ENCODE measurements at places on chromosomes 4 and X.

DNA sequence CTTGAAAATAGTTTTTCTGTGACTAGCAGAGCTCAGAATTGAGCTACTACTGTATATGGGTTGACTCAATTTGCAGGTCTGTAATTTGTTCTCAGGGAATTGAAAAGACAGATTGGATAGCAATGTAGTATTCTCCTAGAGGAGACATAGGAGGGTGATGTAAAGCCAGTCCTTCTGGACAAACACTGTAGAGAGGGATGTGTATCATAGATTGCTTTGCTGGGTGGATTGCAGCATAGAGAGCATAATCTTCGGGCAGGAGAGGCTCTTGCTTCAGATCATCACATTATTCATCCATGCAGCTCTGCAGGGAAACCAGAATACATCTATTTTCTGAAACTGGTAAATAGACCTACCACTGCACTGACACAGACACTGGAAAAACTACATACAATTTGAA is 1110.5 kb downstream of the RAPGEF2 start:
- no peak for DNase-seq

DNA sequence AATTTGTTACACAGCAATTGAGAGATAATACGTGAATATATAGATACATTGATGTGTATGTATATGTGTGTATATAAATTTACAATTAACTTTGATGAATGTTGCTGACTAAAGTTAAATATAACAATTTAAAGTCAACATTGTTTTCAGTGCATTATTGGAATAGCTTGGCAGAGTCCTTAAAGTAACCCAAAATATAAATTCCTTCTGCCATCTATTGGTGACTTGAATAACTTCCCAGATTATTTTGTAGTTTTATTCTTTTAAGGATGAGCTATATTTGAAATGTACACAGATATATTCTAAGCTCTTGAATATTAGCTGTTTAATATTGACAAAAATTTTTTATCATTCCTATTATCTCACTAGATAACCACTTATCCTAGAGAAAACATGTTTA is 298.2 kb upstream of the FSTL5 start:
- DNase-seq = no peak

- no peak for DNase-seq
Observed at GRCh38 chrX:46647251-46647650, 73.7 kb downstream of the CHST7 start.

GRCh38 chr4:177204126-177204525 is 105.5 kb upstream of the NEIL3 start:
- DNase-seq = no peak

- no peak for DNase-seq
Observed at GRCh38 chr4:99404595-99405287, 30.4 kb downstream of the ADH7 start.

DNA sequence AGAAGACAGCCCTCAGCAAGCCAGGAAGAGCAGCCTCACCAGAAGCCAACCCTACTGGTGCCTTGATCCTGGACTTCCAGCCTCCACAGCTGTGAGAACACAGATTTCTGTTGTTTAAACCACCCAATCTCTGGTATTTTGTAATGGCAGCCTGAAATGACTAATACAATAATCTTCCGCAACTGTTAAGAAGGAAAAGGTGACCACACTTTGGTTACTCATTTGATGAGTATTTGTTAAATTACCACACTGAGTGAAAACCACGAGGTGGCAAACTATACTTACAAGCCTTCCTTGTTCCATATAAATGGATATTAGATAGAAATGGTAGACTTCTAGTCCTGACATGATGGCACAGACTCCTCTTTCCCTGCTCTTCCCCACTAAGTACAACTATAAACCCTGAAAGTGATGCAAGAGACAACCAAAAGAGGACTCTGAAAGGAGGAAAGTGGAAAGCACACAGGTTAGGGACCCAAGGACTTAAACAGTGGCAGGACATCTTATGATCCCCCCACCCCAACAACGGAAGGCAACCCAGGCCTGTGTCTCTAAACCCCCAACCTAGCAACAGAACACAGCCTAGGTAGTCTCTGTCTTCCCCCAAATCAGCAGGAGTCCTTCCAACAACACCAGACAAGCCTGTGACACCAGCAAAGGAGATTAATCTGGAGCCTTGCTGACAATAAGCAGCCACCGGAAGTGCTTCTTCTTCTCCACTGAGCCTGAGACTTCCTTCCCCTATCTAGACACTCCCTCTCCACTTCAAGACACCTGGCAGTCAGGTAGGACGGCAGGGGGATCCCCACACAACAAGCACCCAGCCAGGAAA is 12.3 kb downstream of the ZNF182 start:
- DNase-seq = peak; percentile 11

DNA sequence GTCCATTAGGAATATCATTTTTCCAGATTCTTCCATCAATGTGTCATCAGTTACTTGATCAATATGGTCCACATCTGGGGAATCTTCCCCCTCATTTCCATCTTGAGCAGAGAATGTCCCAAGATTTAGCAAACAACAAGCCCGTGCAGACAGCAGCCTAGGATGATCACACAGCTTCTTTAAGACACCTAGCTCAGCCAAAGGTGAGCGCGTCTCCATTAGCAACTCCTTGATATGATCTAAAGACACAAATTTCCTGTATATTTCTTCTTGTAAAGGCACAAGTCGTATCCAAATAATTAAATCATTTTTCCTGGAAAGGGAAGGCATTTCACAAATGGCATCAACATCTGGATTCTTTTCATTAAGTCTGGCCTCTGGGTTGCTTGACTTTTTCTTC is 25.8 kb downstream of the PIN4 start:
- no peak for DNase-seq

DNA sequence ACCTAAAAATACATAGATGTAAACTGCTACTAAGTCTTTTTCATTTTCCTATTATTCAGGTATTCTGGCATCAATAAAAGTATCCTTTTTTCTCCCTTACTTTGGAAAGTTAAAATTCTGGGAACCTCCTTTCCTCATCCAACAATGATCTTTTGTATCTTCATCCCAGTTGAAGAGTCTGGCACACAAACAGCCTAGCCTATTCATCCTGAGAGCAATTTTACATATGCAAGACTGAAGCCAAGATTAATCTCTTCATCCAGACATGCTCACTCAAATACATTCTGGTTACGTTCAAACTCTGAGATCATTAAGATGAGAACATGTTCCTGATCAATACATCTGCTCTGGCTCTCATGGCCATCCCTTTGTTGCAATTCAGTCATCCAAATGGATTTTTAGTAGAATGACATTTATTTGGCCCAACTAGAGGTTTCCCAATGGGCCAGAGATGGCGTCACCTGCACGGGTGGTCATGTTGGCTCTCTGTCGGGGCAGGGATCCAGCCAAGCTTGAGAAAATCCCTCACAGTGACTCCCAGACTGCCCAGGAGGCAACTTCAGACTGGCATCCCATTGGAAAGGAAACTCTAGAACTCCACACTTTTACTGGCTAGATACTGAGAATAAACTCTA is 135.3 kb upstream of the VCX2 start:
- no peak for DNase-seq

- DNase-seq = no peak
Observed at GRCh38 chr4:6918338-6918737, 8.7 kb downstream of the TBC1D14 start.

GRCh38 chr4:152374153-152374552 is 161.7 kb downstream of the FBXW7 start:
- no peak for DNase-seq

GRCh38 chr4:81912376-81913030 is 440.8 kb upstream of the RASGEF1B start:
- DNase-seq = no peak

DNA sequence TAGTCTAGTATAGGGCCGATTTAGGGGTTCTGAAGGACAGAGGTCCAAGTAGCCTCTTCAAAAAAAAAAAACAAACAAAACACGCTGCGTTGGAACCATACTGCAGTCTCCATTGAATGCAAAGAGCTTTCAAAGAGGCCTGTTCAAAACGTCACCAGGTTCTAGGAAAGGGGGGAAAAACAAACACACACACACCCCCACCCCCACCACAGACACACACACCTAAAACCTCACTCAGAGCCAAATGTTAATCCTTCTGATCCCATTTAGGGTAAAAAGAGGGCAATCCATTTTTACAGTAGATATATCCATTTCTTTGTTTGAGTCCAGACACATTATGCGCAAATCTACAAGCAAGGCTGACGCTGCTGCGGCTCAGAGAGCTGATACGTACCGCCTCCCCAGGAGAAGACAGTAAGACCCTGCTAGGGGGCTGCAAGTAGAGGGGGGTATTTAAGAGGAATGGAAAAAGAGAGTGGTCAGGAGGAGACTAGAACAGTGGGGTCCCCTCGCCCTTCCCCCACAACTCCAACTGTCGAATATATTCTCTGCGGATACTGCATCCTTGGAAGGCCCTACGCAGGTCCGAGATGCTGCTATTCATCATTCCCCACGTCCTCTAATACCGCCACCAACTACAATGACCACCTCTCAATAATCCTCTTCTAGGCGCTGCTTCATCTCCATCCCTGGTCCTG is 1.3 kb downstream of the NKRF start:
- no peak for DNase-seq

- no peak for DNase-seq
Observed at GRCh38 chrX:103674531-103675454, 11.7 kb downstream of the MORF4L2 start.

DNA sequence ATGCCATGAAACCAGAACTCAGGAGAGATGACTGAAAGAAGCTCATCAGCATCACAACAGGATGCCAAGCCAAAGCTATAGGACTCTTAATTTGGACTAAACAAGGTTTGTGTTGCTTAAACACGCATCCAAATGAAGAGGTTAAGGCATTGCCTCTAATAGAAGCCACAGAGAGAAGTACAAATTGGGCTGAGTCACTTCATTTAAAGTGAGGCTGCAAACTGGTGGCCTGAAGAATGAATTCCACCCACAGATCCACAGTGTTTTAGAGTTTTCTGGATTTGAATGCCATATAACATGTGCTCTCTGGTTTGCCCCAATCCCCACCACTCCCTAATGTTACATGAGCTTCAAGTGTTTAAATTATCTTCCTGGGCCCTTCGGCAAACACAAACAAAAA is 103.5 kb downstream of the FIP1L1 start:
- no peak for DNase-seq

DNA sequence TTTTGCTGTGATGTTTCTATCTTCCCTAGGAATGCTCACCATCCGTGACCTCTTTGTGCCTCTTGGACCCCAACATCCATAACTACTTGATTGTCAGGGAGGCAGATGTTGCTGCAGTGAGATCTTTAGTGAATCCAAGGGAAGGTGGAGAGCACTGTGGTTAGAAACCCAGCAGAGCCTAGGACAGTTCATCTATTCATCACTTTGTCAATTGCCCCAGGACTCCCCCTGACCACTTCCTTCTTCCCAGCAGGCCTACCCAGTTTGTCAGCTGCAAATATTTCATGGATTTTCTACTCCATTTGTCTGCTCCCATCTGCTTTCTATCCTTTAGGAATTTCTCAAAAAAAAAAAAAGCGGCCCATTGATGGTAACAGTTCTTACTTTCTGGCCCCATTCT is 942.8 kb downstream of the PCDH7 start:
- DNase-seq = no peak

GRCh38 chr4:122356317-122356808 is 22.4 kb upstream of the ADAD1 start:
- DNase-seq = no peak

DNA sequence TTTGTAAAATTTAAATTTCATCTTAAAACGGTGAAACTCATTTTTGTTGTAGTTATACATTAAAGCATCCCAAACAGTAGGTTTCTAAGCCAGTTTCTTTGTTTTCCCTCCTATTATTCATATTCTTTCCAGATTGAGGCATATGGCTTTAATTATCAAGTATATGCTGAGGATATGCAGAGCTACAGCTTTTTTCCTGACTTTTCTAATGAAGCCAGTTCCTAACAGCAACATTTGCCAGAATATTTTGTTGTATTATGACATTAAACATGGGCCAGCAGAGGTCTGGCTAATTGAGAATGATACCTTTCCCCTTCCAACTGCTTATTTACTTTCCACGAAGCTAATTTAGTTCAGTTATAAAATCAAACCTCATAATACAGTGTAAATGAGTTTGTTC is 75.3 kb downstream of the SLIT2 start:
- no peak for DNase-seq

DNA sequence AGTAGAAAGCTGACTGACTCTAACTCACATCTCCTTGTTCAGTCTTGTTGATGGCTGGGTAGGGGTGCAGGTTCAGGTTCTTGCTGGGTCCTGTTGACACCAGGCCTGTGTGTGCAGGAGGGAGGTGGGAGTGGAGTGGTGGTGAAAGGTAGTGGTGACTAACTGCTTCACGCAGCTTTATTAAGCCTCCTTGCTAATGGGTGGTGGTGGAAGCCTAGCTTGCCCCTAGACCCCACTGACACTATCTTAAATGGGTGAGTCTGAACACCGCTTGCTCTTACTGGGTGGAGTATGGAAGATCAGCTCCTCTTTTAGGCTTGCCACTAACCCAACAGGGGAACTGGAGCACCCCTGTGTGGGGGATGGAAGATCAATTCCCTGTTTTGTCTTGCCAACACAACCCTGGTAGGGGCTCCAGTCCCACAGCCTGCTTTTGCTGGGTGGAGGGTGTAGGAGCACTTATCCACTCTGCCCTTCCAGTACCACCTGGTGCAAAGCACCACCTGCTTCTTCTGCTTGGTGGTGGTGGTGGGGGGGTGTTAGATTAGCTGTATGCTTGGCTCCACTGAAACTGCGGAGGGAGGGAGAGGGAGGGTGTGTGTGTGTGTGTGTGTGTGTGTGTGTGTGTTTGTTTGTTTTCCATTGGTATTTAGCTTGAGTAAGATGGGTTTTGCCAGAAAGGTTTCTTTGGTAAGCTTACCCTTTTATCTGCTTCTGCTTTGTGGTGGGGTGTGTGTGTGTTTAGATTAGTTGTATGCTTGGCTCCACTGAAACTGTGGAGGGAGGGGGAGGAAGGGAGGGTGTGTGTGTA is 25.6 kb downstream of the KDM6A start:
- no peak for DNase-seq

- no peak for DNase-seq
Observed at GRCh38 chr4:80710748-80711451, 319.6 kb upstream of the BMP3 start.

GRCh38 chr4:124710015-124710741 is 2.4 kb downstream of the ANKRD50 start:
- no peak for DNase-seq

DNA sequence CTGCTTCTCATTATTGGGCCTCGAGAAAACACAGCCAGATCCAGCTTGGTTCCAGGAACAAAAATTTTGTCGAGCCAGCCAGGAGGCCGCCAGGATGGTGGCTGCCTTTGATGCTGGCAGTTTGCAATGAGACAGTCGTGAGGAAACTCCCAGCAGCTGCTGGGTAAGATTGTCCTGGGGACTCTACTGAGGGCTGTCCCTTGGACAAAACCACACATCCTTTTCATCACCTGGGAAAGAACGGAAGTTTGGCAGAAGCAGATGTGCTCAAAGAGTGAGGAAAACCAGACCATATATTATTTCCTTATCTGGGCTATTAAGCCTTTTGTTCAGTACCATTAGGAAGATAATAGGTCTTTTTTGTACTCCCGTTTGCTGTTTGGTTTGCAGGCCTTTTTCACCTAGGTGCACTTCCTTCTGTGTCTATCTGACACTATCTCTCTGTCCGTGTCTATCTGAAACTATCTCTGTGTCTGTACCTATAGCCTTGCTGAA is 13.4 kb upstream of the PAPSS1 start:
- DNase-seq = no peak

GRCh38 chrX:51158231-51158630 is 174.4 kb upstream of the NUDT10 start:
- DNase-seq = no peak

GRCh38 chrX:23901805-23902204 is 5.9 kb downstream of the APOO start:
- DNase-seq = no peak

GRCh38 chr4:152075253-152075928 is 314.6 kb upstream of the GATB start:
- no peak for DNase-seq

GRCh38 chr4:112982680-112983079 is 66.8 kb upstream of the ANK2 start:
- DNase-seq = no peak
